ENCODE measurements at places on chromosomes 1 and 21.

- DNase-seq: no peak
Measured at GRCh38 chr1:96968541-96968940, 247.0 kb downstream of the PTBP2 start.

DNA sequence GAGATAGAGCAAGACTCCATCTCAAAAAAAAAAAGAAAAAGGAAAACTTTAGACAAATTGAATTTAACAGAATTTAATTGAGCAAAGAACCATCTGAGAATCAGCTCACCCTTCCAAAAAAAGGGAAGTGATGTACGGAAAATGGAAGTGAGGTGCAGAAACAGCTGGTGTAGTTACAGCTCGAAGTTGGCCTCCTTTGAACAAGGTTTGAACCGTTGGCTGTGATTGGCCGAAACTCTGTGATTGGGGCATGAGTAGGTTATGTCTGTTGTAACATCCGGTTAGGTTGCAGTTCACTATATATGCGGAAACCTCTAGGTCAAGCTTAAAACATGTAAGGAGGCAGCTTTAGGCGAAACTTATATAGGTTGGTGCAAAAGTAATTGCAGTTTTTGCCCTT, 97.9 kb upstream of the KIF26B start:
- DNase-seq: no peak

GRCh38 chr1:198925567-198925966, 286.7 kb downstream of the PTPRC start:
- no peak for DNase-seq

GRCh38 chr1:25743164-25744139, 56.5 kb upstream of the SELENON start:
- DNase-seq: no peak

DNA sequence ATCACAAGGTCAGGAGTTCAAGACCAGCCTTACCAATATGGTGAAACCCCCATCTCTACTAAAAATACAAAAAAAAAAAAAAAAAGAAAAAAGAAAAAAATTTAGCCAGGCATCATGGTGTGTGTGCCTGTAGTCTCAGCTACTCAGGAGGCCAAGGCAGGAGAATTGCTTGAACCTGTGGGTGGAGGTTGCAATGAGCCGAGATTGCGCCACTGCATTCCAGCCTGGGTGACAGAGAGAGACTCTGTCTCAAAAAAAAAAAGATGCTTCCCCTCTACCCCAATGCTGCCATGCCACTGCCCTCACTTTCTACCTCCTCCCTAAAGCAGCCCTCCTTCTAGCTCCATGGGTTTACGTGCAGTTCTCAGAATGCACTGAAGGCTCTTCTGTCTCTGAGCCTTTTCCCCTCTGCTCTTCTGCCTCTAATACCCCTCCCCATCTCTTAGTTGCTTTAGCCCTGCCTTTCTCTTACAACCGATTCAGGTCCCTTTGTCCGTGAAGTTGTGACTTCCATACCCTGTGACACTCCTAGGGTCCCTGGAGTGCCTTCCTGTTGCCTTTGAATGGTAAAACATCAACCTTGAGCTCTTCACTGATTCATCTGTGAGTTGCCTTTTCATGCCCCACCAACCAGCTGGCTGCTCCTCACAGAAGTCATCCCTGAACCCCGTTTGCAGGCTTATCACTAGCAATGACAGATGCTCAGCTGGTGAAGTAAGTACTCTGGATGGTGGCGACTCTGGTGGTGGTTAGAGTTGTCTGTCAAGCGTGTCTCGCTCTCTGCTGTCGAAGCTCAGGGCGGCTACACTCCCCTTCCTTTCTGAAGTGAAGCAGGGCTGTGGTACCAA, 234.9 kb downstream of the RHOU start:
- no peak for DNase-seq

DNA sequence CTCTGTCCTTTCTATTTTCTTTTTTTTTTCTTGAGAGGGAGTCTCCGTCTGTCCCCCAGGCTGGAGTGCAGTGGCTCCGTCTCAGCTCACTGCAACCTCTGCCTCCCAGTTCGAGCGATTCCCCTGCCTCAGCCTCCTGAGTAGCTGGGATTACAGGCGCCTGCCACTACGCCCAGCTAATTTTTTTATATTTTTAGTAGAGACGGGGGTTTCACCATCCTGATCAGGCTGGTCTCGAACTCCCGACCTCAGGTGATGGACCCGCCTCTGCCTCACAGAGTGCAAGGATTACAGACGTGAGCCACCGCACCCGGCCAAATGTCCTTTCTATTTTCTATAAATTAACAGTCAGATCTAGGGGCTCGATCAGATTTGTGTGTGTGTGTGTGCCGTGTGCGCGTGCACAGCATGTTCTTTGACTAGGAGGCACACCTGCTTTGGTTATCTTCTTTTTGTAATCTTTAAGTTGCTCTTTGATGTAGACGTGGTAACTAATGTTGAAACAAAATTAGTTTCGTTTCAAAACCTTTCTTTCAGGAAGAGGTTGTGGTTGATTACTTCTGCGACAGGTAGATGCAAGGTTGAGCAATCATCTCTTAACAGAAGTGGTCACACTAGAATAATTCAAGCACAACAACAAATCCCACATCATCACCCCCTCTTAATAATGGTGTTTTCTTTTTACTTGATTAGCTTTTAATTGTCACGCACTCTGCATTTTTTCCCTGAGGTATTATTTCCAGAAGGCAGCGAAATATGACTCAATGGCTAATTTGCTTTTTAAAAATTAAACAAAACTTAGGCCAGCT, 779 bp upstream of the DEGS1 start:
- peak; percentile 50 for DNase-seq

- DNase-seq: no peak
Measured at GRCh38 chr1:226553924-226554282, 5.3 kb downstream of the STUM start.

DNA sequence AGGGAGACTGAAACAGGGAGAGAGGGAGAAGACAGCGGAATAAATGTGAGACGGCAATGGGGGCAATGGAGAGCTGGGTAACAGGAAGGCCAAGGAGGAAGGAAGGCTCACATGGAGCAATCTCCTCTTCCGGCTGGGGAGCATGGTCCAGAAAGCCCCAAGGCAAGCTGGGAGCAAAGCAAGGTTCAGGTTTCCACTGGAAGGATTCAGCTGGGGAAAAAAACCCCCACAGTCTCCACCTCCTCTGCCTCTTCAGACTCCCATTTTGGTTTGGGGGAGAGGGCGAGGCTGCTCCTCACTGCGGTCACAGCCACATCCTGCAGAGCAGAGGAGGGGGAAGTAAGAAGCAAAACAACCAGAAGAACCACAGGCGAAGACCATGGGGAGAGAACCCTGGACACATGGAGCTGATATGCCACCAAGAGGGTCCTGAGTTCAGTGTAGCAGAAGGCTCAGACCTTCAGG, 650 bp downstream of the TNFAIP8L2 start:
- DNase-seq: peak; percentile 40

DNA sequence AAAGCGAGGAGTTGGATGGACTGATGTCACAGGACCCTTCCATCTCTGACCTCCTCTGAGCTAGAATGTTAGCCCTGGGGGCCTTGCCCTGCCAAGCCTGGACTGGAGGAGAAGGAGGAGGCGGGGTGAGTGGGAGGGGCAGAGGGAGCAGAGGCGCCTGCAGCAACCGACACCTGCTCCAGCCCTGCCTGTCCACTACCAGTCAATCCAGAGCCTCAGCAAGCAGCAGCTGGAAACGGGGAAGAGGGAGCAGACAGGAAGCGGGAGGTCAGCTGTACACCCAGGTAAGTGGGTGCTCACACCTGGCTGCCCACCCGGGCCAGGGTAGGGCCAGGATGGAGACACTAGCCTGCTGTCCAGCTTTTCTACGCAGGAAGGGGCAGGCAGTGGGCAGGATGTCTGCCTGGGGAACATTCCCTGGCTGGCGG, at the start of gene IGFN1:
Gene IGFN1, plus strand, starts transcription at position 201 of the 428 bp plus-strand sequence. CDS start 2,470 bp downstream, outside the sequence.
- no peak for DNase-seq

- DNase-seq: no peak
Measured at GRCh38 chr21:42637267-42638041, 16.0 kb upstream of the PDE9A start.

DNA sequence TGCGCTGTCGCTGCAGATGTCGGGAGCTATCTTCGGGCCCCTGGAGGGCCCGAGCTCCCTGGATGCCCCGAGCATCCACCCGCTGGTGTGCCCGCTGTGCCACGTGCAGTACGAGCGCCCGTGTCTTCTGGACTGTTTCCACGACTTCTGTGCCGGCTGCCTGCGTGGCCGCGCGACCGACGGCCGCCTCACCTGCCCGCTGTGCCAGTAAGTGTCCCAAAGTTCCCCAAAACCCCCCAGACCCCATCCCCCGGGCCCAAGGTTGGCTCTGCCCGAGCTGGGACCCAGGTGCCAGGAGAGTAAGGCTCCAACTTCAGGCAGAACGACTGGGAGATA, 569 bp downstream of the RNF207 start:
- no peak for DNase-seq

DNA sequence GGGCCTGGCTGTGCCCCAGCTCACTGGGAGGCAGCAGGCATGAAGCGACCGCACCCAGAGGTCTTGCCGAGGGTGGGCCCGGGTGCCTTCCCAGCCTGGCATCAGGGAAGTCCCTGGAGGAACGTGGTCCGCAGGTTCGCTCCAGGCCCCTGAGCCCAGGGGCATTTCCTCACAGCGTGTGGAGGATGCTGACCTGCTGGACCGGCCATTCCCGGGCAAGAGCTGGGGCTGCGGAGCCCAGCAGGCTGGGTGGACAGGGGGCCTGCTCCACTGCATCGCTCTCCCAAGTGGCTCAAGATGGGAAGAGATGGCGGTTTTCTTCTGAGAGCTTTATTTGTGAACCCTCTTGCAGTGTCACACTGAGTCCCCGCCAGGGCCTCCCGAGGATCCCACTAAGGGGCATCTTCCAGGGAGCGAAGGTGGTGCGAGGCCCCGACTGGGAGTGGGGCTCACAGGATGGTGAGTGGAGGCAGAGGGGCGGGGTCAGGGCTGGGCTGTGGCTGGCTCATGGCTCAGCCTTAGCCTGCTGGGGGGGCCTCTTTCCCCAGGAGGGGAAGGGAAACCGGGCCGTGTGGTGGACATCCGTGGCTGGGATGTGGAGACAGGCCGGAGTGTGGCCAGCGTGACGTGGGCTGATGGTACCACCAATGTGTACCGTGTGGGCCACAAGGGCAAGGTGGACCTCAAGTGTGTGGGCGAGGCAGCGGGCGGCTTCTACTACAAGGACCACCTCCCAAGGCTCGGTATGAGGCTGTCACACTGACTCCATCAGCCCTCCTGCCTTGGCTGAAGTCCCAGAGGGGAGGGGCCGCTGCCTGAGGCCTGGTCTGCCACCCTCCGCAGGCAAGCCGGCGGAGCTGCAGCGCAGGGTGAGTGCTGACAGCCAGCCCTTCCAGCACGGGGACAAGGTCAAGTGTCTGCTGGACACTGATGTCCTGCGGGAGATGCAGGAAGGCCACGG, 7.2 kb upstream of the MMP23B start:
- no peak for DNase-seq

DNA sequence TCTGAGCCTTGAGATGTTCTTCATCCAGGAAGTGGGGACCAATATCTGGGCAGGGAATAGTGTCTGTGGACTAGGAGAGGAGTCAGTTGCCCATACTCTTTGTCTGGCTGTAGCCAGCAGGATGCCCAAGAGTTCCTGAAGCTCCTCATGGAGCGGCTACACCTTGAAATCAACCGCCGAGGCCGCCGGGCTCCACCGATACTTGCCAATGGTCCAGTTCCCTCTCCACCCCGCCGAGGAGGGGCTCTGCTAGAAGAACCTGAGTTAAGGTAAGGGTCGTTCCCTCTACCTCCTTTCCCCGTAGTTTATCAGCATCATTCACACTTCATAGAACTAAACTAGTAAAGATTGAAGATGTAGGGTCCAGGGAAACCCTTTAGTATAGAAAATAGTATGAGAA, 3.4 kb upstream of the PPOX start:
- DNase-seq: no peak

GRCh38 chr1:229087339-229087738, 183.6 kb upstream of the RAB4A start:
- DNase-seq: no peak

- DNase-seq: no peak
Measured at GRCh38 chr1:212637902-212638301, 29.3 kb downstream of the ATF3 start.

DNA sequence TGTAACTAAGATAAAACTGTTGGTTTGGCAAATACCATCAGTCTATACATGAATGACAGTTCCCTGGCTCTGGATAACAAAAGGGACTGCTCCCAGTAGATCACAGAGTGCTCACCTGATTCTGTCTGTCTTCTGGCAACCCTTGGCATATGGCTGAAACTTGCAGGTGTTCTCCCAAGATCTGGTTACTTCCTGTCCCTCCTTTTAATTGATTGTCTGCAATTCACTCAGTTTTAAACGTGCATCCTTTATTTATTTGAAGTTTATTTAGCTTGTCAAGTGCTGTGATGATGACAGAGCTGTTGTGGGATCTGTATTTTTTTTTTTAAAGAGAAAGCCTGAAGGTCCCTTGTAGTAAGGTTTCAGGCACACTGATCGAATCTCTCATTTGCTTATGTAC, 3.4 kb downstream of the KCNA3 start:
- no peak for DNase-seq

DNA sequence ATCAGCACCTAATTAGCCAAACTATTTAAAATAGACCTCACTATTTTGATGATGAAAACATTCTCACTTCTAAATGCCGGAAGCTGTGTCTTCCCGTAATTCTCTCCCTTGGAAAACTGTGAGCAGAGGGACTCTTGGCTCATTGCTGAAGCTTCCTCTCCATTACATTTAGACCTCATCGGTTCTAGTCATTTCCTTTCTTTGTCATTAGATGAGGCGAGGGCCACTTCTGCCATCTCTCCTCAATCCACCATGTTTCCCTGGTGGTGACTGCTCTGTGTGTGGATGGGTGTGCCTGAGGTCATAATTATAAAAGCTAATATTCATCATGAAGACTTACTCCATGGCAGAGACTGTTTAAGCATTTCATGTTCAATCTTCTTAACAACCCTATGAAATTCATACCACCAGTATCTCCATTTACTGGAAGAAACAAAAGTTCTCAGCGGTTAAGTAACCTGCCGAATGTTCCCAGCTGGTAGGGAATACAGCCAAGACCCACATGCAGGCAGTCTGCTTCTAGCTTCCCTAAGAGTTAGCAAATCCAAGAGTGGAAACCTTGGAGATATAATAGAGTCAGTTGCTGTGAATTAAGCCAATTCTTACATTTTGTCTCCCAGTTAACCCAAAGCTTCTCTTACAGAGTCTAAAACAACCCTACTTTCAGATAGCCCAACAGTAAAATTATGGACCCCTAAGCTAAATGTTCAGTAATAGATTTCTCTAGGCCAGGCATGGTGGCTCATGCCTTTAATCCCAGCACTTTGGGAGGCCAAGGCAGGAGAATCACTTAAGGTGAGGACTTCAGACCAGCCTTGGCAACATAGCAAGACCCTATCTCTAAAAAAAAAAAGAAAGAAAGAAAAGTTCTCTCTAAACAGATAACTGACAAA, 156.2 kb downstream of the ZBTB18 start:
- DNase-seq: no peak

DNA sequence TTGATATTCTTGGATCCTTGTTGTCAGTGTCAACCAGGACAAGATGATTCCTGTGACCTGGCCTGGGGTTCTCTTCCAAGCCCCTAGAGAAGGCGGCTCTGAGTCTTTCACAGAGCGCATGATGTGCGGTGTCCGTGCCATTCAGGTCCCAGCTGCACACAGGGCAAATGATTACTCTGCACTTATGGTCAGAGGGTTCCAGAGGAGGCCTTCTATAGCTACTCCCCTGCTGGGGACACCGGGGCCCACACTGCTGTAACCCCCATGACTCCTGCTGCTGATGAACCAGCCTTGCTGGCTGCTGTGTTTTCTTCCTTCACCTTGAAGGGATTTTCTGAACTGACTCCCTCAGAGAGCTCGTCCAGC, 1.5 kb downstream of the PTGFRN start:
- DNase-seq: no peak

GRCh38 chr1:88063605-88064004, 620.5 kb upstream of the PKN2 start:
- DNase-seq: no peak

GRCh38 chr1:176118985-176119384, 88.1 kb downstream of the COP1 start:
- DNase-seq: no peak
